T-helper 2 cell treated with Interferon-gamma antibody and Interleukin-4, amounts not matched to agents 100 ng/mL and 5 ng/mL, for 36 hours (primary cell): ENCODE measurements at places on chromosomes 7 and 10. TPM values are rescaled to one million over a fixed set of nuclear protein-coding genes. Genes with fewer than 3 reads are reported as not detected.

The PTPN20 gene
- total RNA-seq, result 1.9 and 2.8 TPM in 2 replicates

The MPP7 gene
- 4.9 and 5.6 TPM in 2 replicates for total RNA-seq

The GDF10 gene
- total RNA-seq, result not detected in 2 replicates

The PYROXD2 gene
- total RNA-seq, result 8.6 and 8.8 TPM in 2 replicates

The CFAP70 gene
- 0.20 and 0.25 TPM in 2 replicates for total RNA-seq

The SRI gene
- total RNA-seq, result 191 and 196 TPM in 2 replicates

The POLR3A gene
- 21.9 and 24.2 TPM in 2 replicates for total RNA-seq

The BAMBI gene
- total RNA-seq, result 0.09 and 0.18 TPM in 2 replicates

The ADRA2A gene
- not detected in 2 replicates for total RNA-seq

The RSPH10B gene
- total RNA-seq, result 0.34 TPM in 1 of 2 replicates, not detected in the other

The ARMC10 gene
- total RNA-seq, result 33.8 and 37.9 TPM in 2 replicates

The SPDYE2 gene
- not detected in 2 replicates for total RNA-seq

The CABCOCO1 gene
- not detected in 2 replicates for total RNA-seq

The CYP2C19 gene
- total RNA-seq, result not detected in 2 replicates

The LDB3 gene
- 0.05 TPM in 1 of 2 replicates, not detected in the other for total RNA-seq

The CTNNA3 gene
- 0.32 TPM in 1 of 2 replicates, not detected in the other for total RNA-seq

The FBXO24 gene
- 1.0 and 1.2 TPM in 2 replicates for total RNA-seq

The TNS3 gene
- 0.20 TPM in 2 replicates for total RNA-seq

The DLG5 gene
- 7.6 and 8.0 TPM in 2 replicates for total RNA-seq

The ANXA8L1 gene
- 0.52 and 0.86 TPM in 2 replicates for total RNA-seq

The TLX1 gene
- not detected in 2 replicates for total RNA-seq

The EN2 gene
- total RNA-seq, result not detected in 2 replicates

The GBF1 gene
- 51.5 and 51.8 TPM in 2 replicates for total RNA-seq

The VSTM4 gene
- total RNA-seq, result 0.14 and 0.27 TPM in 2 replicates

The CPN1 gene
- not detected in 2 replicates for total RNA-seq

The PAXIP1 gene
- total RNA-seq, result 34.5 and 36.9 TPM in 2 replicates

The HABP2 gene
- not detected in 2 replicates for total RNA-seq

The HMX2 gene
- total RNA-seq, result not detected in 2 replicates

The EVX1 gene
- not detected in 2 replicates for total RNA-seq

The WNT2 gene
- not detected in 2 replicates for total RNA-seq

The PITX3 gene
- total RNA-seq, result not detected in 2 replicates

The SERPINE1 gene
- total RNA-seq, result 0.14 and 0.27 TPM in 2 replicates

The CDNF gene
- 0.34 and 0.48 TPM in 2 replicates for total RNA-seq

The PIP gene
- total RNA-seq, result not detected in 2 replicates

The RNF32 gene
- total RNA-seq, result 3.9 and 4.8 TPM in 2 replicates

The ANK3 gene
- total RNA-seq, result 14.7 and 15.9 TPM in 2 replicates

The GPR37 gene
- not detected in 2 replicates for total RNA-seq

The NACAD gene
- 0.02 TPM in 1 of 2 replicates, not detected in the other for total RNA-seq

The SYT15 gene
- 1.2 TPM in 2 replicates for total RNA-seq

The SPDYE16 gene
- 0.25 and 0.59 TPM in 2 replicates for total RNA-seq

The EPHA1 gene
- total RNA-seq, result 0.73 and 1.9 TPM in 2 replicates

The GOLGA7B gene
- 5.3 and 5.6 TPM in 2 replicates for total RNA-seq

The IGFBP1 gene
- total RNA-seq, result not detected in 2 replicates

The TAS2R5 gene
- total RNA-seq, result 0.55 and 0.64 TPM in 2 replicates

The PNLIPRP2 gene
- total RNA-seq, result not detected in 2 replicates

The AHR gene
- 36.6 and 38.6 TPM in 2 replicates for total RNA-seq

The FOXI2 gene
- not detected in 2 replicates for total RNA-seq

The EIF4H gene
- 291 and 293 TPM in 2 replicates for total RNA-seq

The PTPRE gene
- 20.4 and 20.5 TPM in 2 replicates for total RNA-seq

The ARHGEF35 gene
- total RNA-seq, result 3.6 and 3.9 TPM in 2 replicates

The URGCP gene
- total RNA-seq, result 22.6 and 23.0 TPM in 2 replicates

The CYTH3 gene
- total RNA-seq, result 0.43 and 0.66 TPM in 2 replicates

The LRMDA gene
- not detected in 2 replicates for total RNA-seq

The TMEM120A gene
- total RNA-seq, result 21.3 and 28.7 TPM in 2 replicates

The CCDC3 gene
- total RNA-seq, result 0.07 and 0.09 TPM in 2 replicates

The C7orf25 gene
- total RNA-seq, result 4.4 and 4.8 TPM in 2 replicates

The PLAU gene
- 4.5 and 4.8 TPM in 2 replicates for total RNA-seq
